ENCODE measurements at places on chromosomes 7 and 10.

GRCh38 chr7:88391247-88391646, 84.6 kb upstream of the STEAP4 start:
- no peak for DNase-seq

- DNase-seq, result no peak
Measured at GRCh38 chr7:39228946-39229345, 251.2 kb downstream of the POU6F2 start.

GRCh38 chr10:66151346-66151745, 774.5 kb upstream of the LRRTM3 start:
- DNase-seq, result no peak

- no peak for DNase-seq
Measured at GRCh38 chr7:113125728-113126127, 7.4 kb upstream of the SMIM30 start.

DNA sequence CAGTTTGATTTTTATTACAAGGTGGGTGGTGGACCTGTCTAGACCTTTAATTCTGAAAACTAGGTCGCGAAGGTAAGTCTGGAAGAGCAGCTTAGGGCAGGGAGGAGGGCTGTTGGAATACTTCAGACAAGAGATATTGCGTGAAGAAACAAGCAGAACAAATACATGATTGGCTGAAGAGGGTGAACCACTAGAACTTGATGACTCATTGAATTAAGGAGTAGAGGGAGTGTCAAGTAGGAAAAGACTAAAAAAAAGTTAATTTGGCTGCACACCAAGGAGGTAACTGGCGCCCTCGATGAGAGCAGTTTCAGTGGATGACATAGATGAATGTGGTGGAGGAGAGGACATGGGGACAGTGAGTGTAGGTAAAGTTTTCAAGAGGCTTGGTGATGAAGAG, 41.3 kb downstream of the WNT2 start:
- no peak for DNase-seq

GRCh38 chr7:124718032-124718766, 47.4 kb downstream of the GPR37 start:
- DNase-seq, result no peak
